Fibroblast of skin of left biceps (primary cell): ENCODE measurements at places on chromosomes 6 and 20.
A peak's percentile ranks its signal among the peaks of the same experiment; 100 is the strongest.

DNA sequence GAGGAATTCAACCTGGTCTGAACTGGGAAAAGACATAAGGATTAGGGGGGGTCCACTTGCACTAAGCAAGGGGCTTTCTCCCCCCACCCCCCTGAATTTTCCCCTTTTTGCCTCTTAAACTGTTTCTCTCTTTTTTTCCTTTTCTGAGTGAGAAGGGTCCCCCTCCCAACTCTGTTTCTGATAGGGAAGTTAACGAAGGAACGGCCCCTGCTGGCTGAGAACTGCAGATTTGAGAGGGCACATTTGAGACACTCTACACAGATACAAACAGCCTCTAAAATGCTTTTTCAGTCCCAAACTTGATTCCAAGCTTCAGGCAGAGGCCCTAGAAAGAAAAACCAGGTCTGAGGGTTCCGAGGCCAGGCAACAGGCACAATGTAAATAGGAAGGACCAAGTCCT is 91.7 kb downstream of the JARID2 start:
- no peak for DNase-seq

DNA sequence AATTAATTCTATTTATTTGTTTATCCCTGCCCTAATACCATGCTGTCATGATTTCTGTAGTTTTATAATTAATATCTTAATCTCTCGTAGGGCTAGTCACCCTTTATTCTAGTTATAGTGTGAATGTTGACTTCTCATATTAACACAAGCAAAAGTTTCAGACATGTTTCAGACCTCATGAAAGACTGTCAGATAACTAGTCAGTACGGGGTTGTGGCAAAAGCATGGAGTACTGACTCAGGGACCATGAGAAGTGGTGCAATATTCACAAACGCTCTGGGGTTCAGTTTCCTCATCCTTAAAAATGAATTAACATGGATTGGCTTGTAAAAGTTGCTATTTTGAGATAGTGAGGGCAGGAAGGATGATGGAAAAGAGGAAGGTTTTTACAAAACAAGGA is 148.9 kb downstream of the TMEM200A start:
- DNase-seq = no peak

GRCh38 chr6:123171341-123172115 is 175.5 kb downstream of the CLVS2 start:
- no peak for DNase-seq

GRCh38 chr6:27426045-27426620 is 37.6 kb downstream of the ZNF391 start:
- no peak for DNase-seq

DNA sequence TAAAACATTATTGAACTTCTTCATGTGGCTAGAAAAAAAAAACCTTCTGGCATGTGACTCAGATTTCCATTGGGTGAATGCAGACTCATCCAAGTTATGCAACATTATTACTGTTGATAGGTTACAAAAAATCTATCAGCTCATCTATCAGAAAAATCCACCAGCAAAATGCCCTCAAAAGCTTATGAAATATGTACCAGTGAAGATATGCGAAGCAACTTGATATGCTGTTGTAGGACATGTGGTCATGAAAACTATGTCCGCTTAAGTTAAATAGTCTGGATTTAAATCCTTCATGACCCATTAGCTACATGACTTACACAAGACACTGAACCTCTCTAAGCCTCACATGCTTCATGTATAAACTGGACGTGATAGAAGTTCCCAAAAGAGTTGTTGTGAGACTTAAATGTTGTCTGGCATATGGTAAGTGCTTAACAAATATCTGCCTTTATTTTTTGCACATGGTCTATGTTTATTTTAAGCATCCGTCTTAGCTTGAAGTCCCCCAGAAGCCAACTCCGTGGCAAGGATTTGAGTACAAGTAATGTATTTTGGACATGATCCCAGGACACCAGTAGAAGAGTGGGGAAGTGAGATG is 12.5 kb upstream of the BFSP1 start:
- peak; percentile 85 for DNase-seq

GRCh38 chr6:22529866-22530265 is 39.5 kb upstream of the HDGFL1 start:
- no peak for DNase-seq
